ENCODE measurements at places on chromosomes 13 and 19.

GRCh38 chr13:78131811-78132210 lies 213.2 kb upstream of the EDNRB start:
- DNase-seq, result no peak

DNA sequence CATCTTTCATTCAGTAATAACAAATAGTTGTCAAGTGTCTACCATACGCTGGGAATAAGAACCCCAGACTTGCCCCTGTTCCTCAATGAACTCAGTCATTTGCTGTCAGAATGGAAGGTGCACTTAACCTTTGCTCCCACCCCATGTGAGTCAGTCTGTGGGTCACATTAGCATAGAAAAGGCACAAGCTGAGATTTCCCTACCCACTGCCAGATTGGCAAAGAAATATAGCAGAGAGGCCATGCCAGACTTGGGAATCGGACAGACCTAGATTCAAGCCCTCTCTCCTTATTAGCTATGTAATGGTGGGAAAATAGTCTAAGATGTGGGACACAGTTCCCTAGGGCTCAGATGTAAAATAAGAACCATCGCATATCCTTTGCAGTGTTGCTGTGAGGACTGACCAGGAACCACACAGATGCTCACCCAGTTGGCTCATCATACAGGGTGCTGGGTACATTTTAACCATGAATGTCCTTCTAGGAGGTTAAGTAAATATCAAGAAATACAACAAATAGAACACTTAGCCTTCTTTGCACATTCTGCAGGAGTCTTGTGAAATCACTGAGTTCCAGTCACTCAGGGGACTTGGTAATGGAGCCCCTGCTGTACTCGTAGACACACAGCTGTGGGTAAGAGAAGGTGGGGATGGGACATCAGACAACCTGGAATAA lies 218.2 kb downstream of the FGF14 start:
- no peak for DNase-seq

DNA sequence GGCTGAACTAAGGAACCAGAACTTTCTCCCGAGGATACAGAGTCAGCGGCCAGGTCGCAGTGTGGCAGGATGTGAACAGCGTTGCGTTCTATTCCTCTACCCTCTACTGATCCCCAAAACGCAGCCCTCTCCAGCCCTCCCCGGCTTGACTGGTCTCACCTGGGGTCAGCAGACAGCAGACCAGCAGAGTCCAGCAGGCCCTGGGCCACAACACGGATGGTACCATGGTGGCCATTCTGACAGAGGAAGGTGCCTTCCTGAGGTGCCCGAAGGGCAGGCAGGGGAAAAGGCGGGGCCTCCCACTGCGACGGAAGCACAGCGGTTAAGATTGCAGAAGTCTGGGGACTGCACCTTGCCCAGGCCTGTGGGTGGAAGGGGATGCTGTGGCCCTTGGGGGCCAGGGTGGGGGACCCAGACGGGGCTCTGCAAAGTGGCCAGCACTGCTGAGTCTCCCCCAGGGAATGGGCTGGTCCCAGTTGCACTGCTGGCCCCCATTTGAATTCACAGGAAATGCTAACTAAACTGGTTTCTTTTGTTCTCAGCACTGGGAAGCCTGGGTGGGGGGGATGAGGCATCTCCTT lies at the start of gene ICAM3:
TSS of gene ICAM3 (minus strand) at position 245 of the 581 bp plus-strand sequence. CDS start at position 235, 10 bp downstream.
- no peak for DNase-seq

- no peak for DNase-seq
These were observed 2.1 kb downstream of the ZNF563 start for GRCh38 chr19:12331211-12331941.

GRCh38 chr13:40549500-40550094 lies 116.8 kb downstream of the FOXO1 start:
- DNase-seq, result no peak

GRCh38 chr19:31553112-31553845 lies 204.0 kb upstream of the TSHZ3 start:
- DNase-seq, result no peak

DNA sequence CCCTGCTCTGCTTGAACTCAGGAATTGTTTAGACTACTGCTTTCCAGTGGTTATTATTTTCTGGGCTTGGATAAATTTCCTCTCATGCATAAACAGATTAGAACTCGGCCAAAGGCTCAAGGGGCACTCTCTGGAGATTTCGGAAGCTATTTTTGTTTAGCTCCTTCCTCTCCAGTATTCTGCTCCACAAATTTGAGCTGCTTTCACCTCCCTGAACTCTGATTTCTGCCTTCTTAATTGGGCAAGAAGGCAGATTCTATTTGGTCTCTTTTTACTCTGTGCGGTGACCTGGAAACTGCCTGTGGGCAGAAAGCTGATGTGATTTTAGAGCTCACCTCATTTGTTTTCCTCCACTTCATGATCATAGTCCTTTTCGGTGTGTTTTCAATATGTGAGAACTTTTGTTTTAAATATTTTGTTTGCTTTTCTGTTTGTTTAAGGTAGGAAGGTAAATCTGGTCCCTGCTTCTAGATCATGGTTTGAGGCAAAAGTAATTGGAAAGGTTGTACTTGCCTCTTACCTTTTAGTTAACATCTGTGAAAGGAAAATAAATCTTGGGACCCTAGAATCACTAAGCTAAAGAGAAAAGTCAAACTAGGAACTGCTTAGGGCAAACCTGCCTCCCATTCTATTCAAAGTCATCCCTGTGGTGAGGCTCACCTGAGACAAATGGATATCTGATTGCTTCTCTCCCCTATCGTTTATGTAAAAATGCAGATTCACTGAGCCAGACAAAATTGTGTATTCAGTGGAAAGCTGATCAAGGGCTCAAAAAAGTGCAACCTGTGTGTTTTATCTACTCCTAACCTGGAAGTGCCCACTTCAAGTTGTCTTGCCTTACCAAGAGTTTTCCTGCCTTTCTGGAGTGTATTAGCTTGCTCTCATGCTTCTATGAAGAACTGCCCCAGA lies 714.7 kb upstream of the PCDH20 start:
- DNase-seq, result no peak

DNA sequence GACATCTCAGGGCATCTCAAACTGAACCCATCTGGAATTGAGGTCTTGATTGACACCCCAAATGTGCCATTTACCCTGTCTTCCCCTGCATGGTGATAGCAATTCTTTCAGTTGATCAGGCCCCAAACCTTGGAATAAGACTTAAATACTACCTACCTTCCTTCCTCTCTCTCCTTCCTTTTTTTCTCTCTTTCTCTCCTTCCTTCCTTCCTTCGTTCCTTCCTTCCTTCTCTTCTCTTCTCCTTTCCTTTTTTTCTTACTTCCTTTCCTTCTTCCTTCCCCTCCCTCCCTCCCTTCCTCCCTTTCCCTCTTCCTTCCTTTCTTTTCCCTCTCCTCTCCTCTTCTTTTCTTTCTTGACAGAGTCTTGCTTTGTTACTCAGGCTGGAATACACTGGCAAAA lies 7.4 kb upstream of the GIPC1 start:
- DNase-seq, result no peak

DNA sequence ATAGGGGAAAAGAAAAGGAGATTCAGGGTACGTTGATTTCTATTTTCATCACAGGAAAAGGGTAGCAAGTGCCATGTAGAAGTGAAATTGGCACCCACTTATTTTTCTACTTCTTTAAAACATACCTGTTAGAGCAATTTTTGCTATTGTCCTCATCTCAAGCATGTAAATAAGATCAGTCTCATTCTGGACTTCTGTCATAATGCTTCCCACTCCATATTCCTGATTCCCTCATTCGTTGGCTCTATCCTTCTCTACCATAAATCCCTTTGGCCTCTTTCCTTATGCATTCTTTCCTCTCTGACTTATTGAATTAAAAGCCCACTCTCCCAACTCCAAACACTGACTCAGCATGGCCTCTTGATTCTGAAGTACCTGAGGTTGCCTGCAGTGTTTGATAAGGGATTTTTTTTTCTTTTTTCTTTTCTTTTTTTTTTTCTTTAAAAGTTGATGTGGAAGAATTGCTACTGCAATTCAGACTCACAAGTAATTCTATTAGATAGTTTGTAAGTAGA lies 465.7 kb downstream of the SLITRK6 start:
- no peak for DNase-seq

- no peak for DNase-seq
These were observed 25.0 kb upstream of the ZNRF4 start for GRCh38 chr19:5430237-5430636.

DNA sequence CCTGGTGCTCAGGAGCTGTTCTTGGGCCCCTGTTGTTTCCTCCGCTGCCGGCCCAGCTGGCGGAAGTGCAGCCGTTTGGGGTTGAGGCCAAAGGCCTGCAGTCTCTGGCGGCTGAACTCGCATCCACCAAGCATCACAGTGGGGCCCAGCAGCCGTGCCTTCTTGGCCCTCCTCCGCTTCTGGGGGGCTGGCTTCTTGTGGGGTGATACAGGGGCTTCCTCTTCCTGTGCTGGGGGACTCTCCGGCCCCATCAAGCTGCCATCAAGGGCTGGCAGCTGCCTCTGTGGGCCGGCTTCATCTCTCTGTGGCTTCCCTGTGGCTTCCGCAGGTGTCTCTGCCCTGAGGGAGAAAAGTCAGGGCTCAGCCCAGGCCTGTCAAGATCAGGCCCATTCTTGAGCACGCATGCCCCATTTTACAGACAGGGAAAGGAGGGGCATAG lies 10.3 kb downstream of the ATG4D start:
- no peak for DNase-seq

DNA sequence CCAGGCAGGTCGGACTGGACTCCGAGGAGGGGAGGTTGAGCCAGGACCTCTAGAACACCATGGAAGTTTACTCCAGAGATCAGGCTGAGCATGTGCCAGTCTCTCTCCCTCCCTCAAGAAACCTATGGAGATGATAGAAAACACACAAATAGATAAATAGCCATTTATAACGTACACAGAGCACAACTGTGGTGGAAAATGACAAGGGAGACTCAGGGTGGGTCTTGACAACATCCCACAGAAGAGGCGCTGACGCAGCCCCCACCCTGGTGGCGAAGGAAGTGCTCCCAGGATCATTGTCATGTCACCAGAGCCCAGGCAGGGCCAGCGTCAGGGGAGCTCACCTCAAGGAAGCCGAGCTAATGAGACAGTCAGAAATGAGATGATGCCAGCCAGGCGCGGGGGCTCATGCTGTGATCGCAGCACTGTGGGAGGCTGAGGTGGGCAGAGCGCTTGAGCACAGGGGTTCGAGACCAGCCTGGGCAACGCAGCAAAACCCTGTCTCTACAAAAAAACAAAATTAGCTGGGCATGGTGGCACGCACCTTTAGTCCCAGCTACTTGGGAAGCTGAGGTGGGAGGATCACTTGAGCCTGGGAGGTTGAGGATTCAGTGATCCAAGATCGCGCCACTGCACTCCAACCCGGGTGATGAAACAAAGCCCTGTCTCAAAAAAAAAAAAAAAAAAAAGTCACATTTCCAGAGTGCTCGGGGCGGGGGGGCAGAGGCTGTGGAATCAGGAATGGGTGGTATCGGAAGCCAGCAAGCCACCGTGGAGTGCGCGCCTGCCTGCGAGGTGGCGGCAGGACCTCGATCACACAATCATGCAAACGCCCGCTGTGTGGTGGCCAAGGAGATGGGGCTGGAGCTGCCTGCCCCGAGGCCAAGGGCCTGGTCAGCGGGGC lies 178.4 kb downstream of the KDM4B start:
- no peak for DNase-seq

GRCh38 chr19:51399231-51399630 lies 8.8 kb upstream of the C19orf84 start:
- no peak for DNase-seq

GRCh38 chr13:73141292-73141771 lies 82.5 kb downstream of the KLF5 start:
- no peak for DNase-seq

DNA sequence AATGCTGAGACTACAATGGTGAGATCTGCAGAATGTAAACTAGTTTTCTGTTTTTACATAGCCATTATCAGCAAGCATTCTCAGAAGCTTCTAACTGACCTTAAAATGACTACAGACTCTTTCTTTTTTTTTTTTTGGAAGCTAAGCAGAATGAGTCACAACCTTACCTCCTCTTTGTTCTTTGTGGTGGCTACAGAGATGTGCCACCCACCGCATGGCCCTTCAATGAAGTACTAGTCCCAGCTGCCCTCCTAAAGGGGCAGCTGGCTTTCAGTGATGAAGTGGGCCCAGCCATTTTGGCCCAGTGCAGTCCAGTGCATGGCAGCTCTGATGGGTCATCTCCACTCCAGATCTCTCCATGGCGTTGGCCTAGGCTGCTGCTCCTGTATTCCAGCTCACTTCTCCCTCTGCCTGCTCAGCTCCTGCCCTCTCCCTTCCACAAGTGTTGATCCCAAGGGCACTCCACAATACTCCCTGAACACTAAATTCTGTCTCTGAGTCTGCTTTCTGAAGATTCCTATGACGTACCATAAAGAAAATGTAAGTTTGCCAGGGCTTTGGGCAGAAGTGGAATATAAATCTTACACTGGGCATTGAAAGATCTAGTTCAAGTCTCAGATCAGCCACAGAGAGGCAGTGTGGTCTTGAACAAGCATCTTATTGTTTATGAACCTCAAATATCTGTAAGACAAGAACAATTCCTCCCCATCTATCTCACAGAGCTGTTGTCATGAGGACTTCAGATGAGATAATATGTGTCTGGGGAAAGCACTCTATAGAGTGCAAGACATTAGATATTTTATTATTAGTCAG lies 85.6 kb downstream of the RXFP2 start:
- DNase-seq, result no peak

DNA sequence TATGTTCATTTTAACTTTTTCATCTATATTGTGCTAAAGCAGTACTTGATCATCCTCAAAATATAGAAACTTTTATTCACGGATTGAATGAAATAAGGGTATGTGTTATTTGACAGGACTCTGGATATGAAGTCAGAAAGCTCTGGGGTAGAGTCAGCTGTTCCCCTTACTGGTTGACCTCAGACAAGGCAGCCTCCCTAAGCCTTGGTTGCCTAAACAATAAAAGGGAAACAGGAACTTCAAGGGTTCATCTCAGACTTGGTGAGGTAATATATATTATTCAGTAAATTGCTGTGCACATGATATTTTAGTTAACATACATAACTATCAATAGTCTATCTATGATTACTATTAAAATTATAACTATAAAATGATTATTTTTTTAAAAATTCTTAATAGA lies 13.6 kb downstream of the POLR1D start:
- DNase-seq, result no peak

- no peak for DNase-seq
These were observed 835 bp downstream of the RSPH6A start for GRCh38 chr19:45814166-45814780.

GRCh38 chr19:571566-571974 lies 826 bp upstream of the BSG start:
- no peak for DNase-seq

DNA sequence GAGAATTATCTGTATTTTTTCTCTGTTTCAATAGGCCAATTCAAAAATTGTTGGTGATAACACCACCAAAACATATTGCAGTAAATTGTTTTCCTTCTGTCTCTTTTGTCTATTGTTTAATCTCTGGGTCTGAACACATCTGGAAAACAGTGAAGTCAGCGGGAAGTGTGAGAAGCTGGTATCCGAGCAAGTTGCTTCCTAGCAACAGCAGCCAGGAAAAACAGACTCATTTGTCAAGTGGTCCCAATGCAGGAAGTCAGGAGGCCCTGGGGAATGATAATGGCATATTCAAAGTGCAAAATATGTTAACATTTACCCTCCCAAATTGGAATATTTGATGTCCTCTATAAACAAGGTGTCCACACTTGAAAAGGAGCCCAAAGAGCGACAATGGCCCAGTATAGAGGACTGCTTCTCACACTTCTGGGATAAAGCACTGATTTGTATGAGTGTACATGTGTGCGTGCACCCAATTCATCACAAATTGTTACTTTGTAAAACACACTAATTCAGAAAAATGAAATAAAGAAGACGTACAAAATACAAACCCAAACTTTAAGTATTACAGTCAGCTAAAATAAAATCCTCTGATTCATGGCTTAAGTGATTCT lies 515.0 kb downstream of the TBC1D4 start:
- no peak for DNase-seq

Data from NCI-H187 (cell line).